ENCODE measurements at places on chromosomes 2 and 18. TPM values are rescaled to one million over a fixed set of nuclear protein-coding genes. Genes with fewer than 3 reads are reported as not detected.
A peak's percentile ranks its signal among the peaks of the same experiment; 100 is the strongest.

DNA sequence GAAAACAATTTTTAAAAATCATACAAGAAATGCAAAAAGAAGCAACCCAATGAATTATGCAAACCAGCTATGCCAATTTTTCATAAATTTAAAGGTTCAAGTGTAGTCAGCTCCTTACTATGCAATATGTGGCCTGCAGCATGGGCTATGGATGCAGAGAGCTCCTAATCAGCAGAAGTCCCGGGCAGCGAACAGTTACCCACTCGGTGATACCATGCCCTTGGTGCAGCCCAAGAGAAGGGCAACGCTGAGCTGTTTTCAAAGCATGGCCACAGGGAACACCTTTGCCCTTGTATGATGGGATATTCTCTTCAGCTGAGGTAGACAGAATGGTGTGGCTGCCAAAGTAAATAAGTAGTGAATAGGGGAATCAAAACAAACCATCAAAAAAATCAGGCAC is 17.3 kb upstream of the ARL5A start:
- no peaks in the 10 kb centered on the region for H3K36me3 ChIP-seq
- no peaks in the 10 kb centered on the region for H3K27me3 ChIP-seq
- no peak overlapping the region for H3K4me3 ChIP-seq
- DNase-seq: no peak
- H3K27ac ChIP-seq: no peak overlapping the region

GRCh38 chr2:140200764-140201163 is 1420.6 kb upstream of the NXPH2 start:
- no peaks in the 10 kb centered on the region for H3K4me1 ChIP-seq
- DNase-seq: no peak
- H3K27me3 ChIP-seq: no peaks in the 10 kb centered on the region
- H3K36me3 ChIP-seq: no peaks in the 10 kb centered on the region

GRCh38 chr18:56983275-56983992 is 163.5 kb upstream of the BOD1L2 start:
- no peak overlapping the region for H3K27ac ChIP-seq
- H3K4me1 ChIP-seq: no peaks in the 10 kb centered on the region
- H3K4me3 ChIP-seq: no peak overlapping the region
- DNase-seq: no peak

DNA sequence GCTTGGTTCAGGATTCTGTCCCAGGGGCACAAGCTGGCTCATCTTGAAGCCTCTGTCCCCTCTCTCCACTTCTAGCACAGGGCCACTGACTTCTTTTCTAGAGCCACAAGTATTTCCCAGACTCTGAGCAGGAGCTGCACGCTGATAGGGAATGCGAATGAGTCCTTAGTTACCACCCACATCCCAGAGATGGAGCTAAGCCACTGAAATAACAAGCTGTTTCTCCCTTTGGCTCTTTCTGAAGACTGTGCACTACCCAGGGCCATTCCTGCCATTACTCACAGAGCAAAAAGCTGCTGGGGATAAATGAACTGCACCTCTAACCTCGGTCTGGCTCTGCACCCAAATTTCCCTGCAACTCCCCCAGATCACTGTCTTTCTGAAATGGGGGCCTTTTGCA is 70.6 kb downstream of the TSN start:
- no peaks in the 10 kb centered on the region for H3K36me3 ChIP-seq
- no peaks in the 10 kb centered on the region for H3K27me3 ChIP-seq
- no peak overlapping the region for H3K27ac ChIP-seq
- H3K4me3 ChIP-seq: no peak overlapping the region
- H3K4me1 ChIP-seq: no peaks in the 10 kb centered on the region

GRCh38 chr2:198283146-198283545 is 478.8 kb downstream of the PLCL1 start:
- no peaks in the 10 kb centered on the region for H3K27me3 ChIP-seq
- no peak overlapping the region for H3K4me3 ChIP-seq
- H3K27ac ChIP-seq: no peak overlapping the region
- H3K4me1 ChIP-seq: no peaks in the 10 kb centered on the region

DNA sequence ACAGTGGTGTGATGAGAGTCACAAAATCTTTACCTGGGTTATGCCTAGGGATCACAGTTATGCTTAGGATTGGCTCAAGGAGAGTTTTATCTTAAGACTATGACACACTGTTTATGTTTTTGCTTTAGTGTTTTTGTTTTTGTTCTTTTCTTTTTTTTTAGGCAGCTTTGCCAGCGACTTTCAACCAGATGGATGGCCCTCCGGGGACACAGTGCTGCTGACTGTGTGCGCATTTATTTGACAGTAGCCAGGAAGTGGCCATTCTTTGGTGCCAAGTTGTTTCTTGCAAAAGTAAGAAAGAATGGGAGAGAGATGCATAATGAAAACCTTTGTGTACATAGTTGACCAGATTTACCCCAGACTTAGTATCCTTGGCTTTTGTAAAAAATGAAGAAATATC is 15.1 kb upstream of the DYNC2LI1 start:
- H3K27ac ChIP-seq: peak overlapping the region; percentile 0
- peaks cover 14% of the 10 kb centered on the region for H3K4me1 ChIP-seq
- H3K27me3 ChIP-seq: no peaks in the 10 kb centered on the region

GRCh38 chr2:171741189-171741588 is 53.9 kb downstream of the DYNC1I2 start:
- H3K36me3 ChIP-seq: peaks cover 26% of the 10 kb centered on the region
- H3K27me3 ChIP-seq: no peaks in the 10 kb centered on the region
- H3K27ac ChIP-seq: no peak overlapping the region
- no peaks in the 10 kb centered on the region for H3K4me1 ChIP-seq

GRCh38 chr2:45595721-45596435 is 15.2 kb downstream of the SRBD1 start:
- peaks cover 2% of the 10 kb centered on the region for H3K36me3 ChIP-seq
- no peaks in the 10 kb centered on the region for H3K27me3 ChIP-seq
- H3K27ac ChIP-seq: peak overlapping the region; percentile 35
- H3K4me3 ChIP-seq: peak overlapping the region; percentile 38
- peak; percentile 52 for DNase-seq

- no peaks in the 10 kb centered on the region for H3K36me3 ChIP-seq
- H3K27me3 ChIP-seq: no peaks in the 10 kb centered on the region
- no peak overlapping the region for H3K27ac ChIP-seq
- H3K4me3 ChIP-seq: no peak overlapping the region
- H3K4me1 ChIP-seq: peaks cover 4% of the 10 kb centered on the region
These were observed 137.1 kb downstream of the INO80D start for GRCh38 chr2:205948883-205949282.

GRCh38 chr2:127129937-127130336 is 23.0 kb upstream of the BIN1 start:
- H3K27ac ChIP-seq: no peak overlapping the region
- no peak overlapping the region for H3K4me3 ChIP-seq
- no peaks in the 10 kb centered on the region for H3K27me3 ChIP-seq
- H3K4me1 ChIP-seq: no peaks in the 10 kb centered on the region

DNA sequence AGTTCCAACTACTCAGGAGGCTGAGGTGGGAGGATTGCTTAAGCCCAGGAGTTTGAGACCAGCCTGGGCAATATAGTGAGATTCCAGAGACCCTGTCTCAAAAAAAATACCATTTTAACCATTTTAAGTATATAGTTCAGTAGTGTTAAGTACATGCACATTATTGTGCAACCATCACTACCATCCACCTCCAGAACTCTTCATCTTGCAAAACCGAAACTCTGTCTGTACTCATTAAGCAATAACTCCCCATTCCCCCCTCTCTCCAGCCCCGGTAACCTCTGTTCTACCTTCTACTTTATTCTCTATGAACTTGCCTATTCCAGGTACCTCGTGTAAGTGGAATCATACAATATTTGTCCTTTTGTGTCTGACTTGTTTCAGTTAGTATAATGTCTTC is 86.4 kb downstream of the GFPT1 start:
- H3K4me1 ChIP-seq: peaks cover under 1% of the 10 kb centered on the region
- no peaks in the 10 kb centered on the region for H3K36me3 ChIP-seq
- H3K4me3 ChIP-seq: no peak overlapping the region
- no peak for DNase-seq
- no peaks in the 10 kb centered on the region for H3K27me3 ChIP-seq

GRCh38 chr18:50986360-50987087 is 18.7 kb downstream of the ELAC1 start:
- no peak for DNase-seq
- H3K4me1 ChIP-seq: peaks cover 44% of the 10 kb centered on the region
- no peaks in the 10 kb centered on the region for H3K27me3 ChIP-seq
- H3K4me3 ChIP-seq: no peak overlapping the region
- peak overlapping the region; percentile 23 for H3K27ac ChIP-seq

GRCh38 chr18:62720766-62721613 is 5.6 kb downstream of the PHLPP1 start:
- peaks cover 16% of the 10 kb centered on the region for H3K4me1 ChIP-seq
- H3K4me3 ChIP-seq: no peak overlapping the region
- no peaks in the 10 kb centered on the region for H3K36me3 ChIP-seq

- DNase-seq: no peak
- peak within 1 kb of the TSS; percentile 71 for H3K27ac ChIP-seq
- peak within 1 kb of the TSS; percentile 92 for H3K4me3 ChIP-seq
These were observed at the start of gene NCK2 for GRCh38 chr2:105744909-105745853. Gene NCK2 (plus strand): TSS chr2:105744912. CDS start chr2:105855064, 110,152 bp downstream.

GRCh38 chr2:58740426-58740825 is 499.3 kb upstream of the FANCL start:
- H3K27me3 ChIP-seq: no peaks in the 10 kb centered on the region
- H3K4me1 ChIP-seq: no peaks in the 10 kb centered on the region
- H3K27ac ChIP-seq: no peak overlapping the region
- H3K36me3 ChIP-seq: no peaks in the 10 kb centered on the region
- no peak overlapping the region for H3K4me3 ChIP-seq

- peak overlapping the region; percentile 91 for H3K27ac ChIP-seq
- H3K4me3 ChIP-seq: peak overlapping the region; percentile 81
- DNase-seq: no peak
These were observed 600 bp downstream of the KATNAL2 start for GRCh38 chr18:46917803-46918600.

DNA sequence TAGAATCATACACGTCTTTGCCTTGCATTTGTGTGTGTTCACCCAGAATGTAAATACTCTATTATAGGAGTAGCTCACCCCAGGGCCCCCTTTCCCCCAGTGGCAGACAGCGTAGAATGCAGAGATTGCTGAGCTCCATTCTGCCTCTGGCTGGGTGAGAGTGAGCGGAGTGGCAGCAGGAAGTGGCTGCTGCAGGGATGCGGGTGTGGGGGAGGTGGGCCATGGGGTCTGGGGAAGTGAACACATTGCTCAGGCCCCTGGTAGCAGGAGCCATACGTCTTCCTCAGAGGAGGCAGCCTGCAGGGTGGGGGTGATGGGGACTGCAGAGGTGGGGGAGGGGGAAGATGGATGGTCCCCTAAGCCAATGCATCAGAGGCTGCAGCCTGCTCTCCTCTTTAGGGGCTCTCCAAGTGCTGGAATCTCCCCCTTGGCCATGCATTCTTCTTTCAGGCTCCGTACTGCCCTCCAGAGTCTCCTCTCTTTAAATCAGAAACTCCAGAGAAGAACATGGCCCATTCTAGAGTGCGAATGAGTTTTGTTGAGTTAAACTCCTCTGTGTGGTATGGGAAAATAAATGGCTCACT is 72.2 kb downstream of the CELF4 start:
- H3K36me3 ChIP-seq: no peaks in the 10 kb centered on the region
- H3K27me3 ChIP-seq: no peaks in the 10 kb centered on the region
- no peak for DNase-seq

GRCh38 chr2:168469281-168469988 is 13.4 kb downstream of the CERS6 start:
- no peak for DNase-seq
- no peak overlapping the region for H3K27ac ChIP-seq
- peaks cover 14% of the 10 kb centered on the region for H3K4me1 ChIP-seq
- H3K36me3 ChIP-seq: no peaks in the 10 kb centered on the region
- H3K4me3 ChIP-seq: no peak overlapping the region

DNA sequence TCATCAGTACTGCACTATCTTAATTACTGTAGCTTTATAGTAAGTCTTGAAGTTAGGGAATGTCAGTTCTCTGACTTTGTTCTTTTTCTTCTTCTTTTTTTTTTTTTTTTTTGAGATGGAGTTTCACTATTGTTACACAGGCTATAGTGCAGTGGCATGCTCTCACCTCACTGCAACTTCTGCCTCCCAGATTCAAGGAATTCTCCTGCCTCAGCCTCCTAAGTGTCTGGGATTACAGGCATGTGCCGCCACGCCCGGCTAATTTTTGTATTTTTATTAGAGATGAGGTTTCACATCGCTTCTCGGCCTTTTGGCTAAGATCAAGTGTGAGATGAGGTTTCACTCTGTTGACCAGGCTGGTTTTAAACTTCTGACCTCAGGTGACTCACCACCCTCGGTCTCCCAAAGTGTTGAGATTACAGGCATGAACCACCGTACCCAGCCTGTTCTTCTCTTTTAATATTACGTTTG is 41.9 kb upstream of the TANC1 start:
- H3K36me3 ChIP-seq: no peaks in the 10 kb centered on the region
- no peak for DNase-seq
- H3K4me3 ChIP-seq: no peak overlapping the region
- H3K27me3 ChIP-seq: no peaks in the 10 kb centered on the region
- peaks cover 10% of the 10 kb centered on the region for H3K4me1 ChIP-seq

GRCh38 chr2:157173740-157174184 is 83.7 kb upstream of the GALNT5 start:
- peak overlapping the region; percentile 21 for H3K4me3 ChIP-seq
- no peaks in the 10 kb centered on the region for H3K36me3 ChIP-seq
- DNase-seq: no peak
- H3K27ac ChIP-seq: peak overlapping the region; percentile 36
- no peaks in the 10 kb centered on the region for H3K27me3 ChIP-seq

- H3K4me1 ChIP-seq: peaks cover 81% of the 10 kb centered on the region
- no peak overlapping the region for H3K4me3 ChIP-seq
- no peak for DNase-seq
- H3K27ac ChIP-seq: peak overlapping the region; percentile 85
- no peaks in the 10 kb centered on the region for H3K27me3 ChIP-seq
These were observed 501.1 kb upstream of the TNP1 start for GRCh38 chr2:217360781-217361482.

The VPS4B gene
- total RNA-seq: 49.9 TPM

The TBR1 gene
- not detected for total RNA-seq

The HOXD8 gene
- total RNA-seq: 3.9 TPM

The C2orf81 gene
- 1.9 TPM for total RNA-seq

The SLC11A1 gene
- 122 TPM for total RNA-seq

The EIF2AK2 gene
- 37.4 TPM for total RNA-seq

The MC2R gene
- total RNA-seq: not detected

The DCAF17 gene
- total RNA-seq: 27.3 TPM

The CD8B gene
- 1.5 TPM for total RNA-seq
